ENCODE measurements at places on chromosomes 7 and 10. TPM values are rescaled to one million over a fixed set of nuclear protein-coding genes. Genes with fewer than 3 reads are reported as not detected.

- DNase-seq: no peak
Measured at GRCh38 chr7:134662871-134663205, 16.2 kb downstream of the BPGM start.

- DNase-seq: no peak
Measured at GRCh38 chr10:8588135-8588534, 533.6 kb downstream of the GATA3 start.

GRCh38 chr10:86200269-86200668, 166.3 kb downstream of the GRID1 start:
- no peak for DNase-seq

The SAP25 gene
- total RNA-seq: 3.1 TPM

DNA sequence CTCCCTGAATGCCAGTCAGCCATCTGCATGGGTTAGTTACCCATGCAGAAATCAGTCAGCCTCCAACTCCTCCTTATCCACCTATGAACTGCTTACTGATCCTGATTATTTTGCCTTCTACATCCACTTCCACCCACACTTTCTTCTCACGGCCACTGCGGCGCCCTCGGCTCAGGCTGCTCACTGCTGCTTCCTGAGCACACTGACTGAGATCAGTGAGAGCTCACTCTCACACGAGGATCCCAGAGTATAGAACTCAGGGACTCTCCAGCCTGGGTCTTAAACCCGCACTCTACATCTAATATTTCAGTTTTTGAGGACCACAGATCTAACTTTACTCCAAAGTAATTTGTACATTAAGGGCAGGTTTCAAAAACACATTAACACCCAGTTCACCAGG, 64.4 kb downstream of the GRB10 start:
- DNase-seq: no peak

The PCDH15 gene
- total RNA-seq: not detected

DNA sequence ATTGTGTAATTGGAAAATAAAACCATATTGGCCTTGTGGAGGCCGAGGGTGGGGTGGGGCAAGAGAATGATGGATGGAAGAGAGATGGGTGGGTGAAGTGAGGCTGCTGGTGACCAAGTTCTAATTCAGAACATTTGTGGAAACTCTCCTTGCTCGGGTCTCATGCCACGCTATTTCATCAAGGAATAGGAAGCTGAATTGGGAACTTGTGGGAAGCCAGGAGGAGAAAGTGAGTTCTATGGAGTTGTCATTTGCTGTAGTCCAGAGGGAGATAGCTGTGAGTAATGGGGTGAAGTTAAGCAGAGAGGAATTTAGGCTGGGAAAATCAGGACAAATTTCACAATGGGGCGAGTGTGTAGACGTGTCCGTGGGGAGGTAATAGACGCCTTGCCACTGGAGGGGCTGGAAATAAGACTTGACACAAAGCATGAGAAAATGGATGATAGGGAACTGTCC, 339.2 kb downstream of the LRMDA start:
- DNase-seq: no peak

GRCh38 chr10:78448470-78448869, 414.8 kb downstream of the RPS24 start:
- no peak for DNase-seq

- no peak for DNase-seq
Measured at GRCh38 chr10:24114556-24114955, 94.4 kb upstream of the KIAA1217 start.

GRCh38 chr7:27145165-27145913, 1.9 kb upstream of the HOXA5 start:
- no peak for DNase-seq

The NEUROD6 gene
- total RNA-seq: not detected
